ENCODE measurements at places on chromosomes 4 and X. TPM values are rescaled to one million over a fixed set of nuclear protein-coding genes. Genes with fewer than 3 reads are reported as not detected.

The EGF gene
- not detected for total RNA-seq

- DNase-seq = no peak
Observed at GRCh38 chrX:17542123-17542522, 167.1 kb downstream of the NHS start.

GRCh38 chrX:23332101-23332887 is 2.4 kb upstream of the PTCHD1 start:
- DNase-seq = no peak

- no peak for DNase-seq
Observed at GRCh38 chr4:139916041-139916440, 237.9 kb downstream of the MAML3 start.

GRCh38 chr4:178086320-178086719 is 644.1 kb upstream of the AGA start:
- no peak for DNase-seq

DNA sequence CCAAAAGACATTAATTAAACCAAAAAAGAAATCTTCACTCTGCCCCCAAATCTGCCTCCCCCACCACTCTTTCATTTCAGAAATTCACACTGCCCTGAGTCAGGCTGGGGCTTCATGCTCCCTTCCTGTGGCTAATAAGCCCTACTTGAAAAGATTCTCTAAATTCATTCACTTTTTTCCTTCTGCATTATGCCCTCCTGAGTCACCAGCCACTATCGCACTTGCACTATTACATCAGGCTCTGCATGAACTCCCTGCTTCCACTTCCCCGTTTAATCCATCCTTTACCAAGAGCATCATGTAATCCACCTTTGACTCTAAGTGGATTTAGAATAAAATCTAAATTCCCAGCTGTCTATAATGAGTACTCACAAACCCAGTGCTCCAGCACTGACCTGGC is 295.4 kb upstream of the KLF3 start:
- DNase-seq = no peak

DNA sequence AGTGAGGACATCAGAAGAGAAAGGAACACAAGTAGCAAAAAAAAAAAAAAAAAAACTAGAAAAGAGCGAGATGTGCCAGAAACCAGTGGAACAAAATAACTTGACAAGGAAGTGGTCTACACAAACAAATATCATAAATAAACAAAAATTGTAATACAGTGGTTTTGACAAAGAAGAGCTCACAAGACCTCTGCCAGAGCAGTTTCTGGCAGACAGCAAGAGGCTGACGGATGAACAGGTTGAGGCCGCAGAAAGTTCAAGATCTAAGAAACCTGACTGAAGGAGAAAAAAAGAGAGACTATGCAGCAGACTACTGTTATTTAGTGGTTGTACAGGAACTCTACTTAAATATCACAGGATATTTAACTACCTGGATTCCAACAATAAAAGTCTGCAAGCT is 66.2 kb downstream of the MAB21L2 start:
- DNase-seq = no peak

DNA sequence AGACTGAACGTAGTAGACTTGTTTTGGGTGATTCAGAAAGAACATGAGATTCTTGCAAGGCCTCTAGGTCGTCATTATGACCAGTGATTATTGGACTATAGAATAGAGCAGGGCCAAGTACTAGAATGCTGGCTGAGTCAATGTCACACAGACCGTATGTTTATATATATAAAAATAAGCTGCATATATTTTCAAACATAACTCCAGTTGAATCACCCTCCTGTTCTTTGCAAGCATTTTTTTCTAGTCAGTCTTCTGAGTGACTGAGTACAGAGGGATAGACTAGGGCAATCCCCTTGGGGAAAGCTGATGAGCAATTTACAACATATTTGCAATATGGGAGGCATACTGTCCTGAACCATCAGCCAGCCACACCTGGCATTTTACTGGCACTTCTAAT is 48.4 kb upstream of the PRPS1 start:
- DNase-seq = no peak

- DNase-seq = no peak
Observed at GRCh38 chr4:154582723-154583122, 7.8 kb downstream of the FGA start.

All from activated naive CD4-positive, alpha-beta T cell treated with anti-CD3 and anti-CD28 coated beads, Interleukin-2, amount 50 U/mL, for 72 hours (primary cell).